ENCODE measurements at places on chromosomes 11 and 22.

DNA sequence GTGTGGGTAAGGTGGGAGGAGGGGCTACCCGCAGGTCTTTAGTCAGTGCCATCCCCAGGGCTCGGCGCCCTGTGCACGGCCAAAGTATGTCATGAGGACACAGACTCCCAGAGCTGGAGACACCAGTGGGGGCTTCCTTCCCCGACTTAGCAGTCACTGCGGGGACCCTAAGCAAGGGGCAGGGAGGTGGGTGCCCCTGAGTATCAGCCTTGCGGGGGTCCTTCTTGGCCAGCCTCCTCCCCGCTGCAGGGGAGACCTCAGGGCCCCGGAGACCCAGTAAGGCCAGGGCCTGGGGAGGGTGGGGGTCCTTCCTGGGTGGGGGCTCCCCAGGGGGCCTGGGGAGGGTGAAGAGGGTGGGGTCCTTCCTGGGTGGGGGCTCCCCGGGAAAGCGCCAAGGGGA, 673.8 kb downstream of the BRD1 start:
- no peak for DNase-seq

DNA sequence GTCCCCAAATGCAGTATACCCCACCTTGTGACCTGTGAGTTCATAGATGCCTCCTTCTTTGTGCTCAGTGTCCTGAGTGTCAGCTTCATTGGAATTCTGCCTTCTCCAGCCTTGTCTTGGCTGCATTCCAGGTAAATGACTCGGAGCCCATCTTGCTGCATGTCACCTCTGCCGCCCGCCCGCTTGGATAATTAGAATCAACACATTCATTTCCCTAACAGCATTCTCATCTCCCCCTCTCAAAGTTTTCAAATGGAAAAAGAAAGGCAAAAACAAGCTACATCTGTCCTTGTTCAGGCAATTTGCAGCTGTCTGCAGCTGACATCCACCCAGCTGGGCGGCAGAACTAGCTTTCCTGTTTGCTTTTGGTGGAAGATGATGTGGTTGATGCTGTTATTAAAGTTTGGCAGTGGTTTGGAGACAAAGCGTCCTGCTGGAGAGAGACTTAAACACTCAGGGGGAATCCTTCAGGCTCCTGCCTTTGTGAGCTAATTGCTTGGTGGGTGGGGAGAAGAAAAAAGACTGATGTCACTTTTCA, 198.8 kb upstream of the SEZ6L start:
- DNase-seq: no peak

DNA sequence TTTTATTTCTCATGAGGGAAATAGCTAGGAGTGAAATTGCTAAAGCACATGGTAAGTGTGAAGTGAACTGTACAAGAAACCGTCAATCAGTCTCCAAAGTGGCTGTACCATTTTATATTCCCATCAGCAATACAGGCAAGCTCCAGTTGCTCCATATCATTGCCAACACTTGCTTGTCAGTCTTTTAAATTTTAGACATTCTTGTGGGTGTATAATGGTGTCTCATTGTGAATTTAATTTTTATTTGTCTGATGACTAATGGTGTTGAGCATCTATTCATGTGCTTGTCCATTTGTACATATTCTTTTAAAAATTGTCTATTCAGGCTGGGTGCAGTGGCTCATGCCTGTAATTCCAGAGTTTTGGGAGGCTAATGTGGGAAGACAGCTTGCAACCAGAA, 34.1 kb upstream of the SMCO4 start:
- no peak for DNase-seq

DNA sequence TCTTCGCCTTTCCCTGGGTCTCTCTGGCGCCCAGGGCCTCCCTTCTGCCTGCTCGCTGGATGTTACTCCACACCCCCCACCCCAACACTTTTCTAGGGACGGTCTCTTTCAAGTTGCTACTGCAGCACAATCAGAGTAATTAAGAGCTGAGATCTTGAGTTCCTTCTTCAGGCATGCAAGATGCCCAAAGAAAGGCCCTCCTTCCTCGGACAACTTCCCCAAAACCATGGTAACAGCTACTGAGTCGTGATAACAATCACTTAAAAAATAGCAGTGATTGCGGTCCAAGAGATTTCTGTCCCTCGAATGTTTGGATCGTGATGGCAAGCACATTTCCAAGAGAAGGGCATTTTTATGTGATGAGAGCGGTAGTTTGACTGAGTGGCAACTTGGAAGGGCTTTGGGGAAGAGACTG, 638 bp upstream of the TENM4 start:
- no peak for DNase-seq

DNA sequence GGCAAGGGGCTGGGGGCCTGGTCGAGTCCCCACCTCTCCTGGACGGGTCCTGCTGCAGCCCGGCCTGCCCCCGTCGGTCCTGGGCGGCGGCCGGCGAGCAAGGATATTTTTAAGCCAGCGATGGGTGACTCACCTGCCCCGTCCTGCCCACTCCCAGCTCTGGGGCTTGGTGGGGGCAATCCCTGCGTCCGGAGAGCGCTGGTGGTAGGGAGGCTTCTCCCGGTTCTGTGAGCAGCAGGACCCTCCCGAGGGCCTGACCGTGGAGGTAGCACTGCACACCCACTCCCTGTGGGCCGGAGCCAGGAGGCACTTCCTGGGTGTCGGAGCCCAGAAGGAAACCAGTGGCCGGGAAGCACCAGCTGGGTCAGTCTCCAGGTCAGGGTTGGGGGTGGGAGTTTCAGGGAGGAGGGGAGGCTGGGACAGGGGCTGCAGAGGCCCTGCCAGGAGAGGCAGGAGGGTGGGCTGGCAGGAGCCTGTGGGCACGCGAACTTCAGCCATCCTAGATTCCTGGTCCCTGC, 467 bp downstream of the EPS8L2 start:
- DNase-seq: no peak

GRCh38 chr11:45993531-45994001, 71.1 kb downstream of the LARGE2 start:
- peak; percentile 79 for DNase-seq

DNA sequence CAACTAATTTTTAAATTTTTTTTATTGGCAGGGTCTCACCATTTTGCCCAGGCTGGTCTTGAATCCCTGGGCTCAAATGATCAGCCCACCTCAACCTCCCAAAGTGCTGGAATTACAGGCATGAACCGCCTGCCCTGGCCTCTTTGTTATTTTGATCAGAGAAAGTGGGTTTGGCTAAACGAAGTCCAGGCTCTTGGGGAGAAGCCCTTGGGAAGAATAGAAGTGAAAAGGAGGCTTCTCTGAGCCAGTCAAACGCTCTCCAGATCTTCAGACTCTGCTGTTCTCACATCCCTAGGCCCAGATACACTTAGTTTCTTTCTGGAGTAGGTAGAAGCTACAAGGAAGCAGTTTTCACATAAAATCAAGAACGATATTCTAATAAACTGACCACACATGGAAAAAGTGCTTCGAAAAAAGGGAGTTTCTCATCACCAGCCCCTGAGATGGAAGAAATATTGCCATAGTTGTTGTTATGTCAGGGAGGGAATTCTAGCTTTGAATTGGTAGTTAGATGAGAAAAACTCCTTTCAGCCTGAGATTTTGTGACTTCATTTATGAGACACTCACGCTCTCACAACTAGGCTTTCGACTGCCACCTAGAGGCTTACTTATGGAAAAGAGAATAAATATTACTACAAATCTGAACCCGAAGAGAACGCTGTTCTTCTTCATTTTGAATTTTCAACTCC, 41.7 kb upstream of the AQP11 start:
- peak; percentile 51 for DNase-seq

GRCh38 chr11:72238040-72238450, 5.9 kb downstream of the PHOX2A start:
- peak; percentile 55 for DNase-seq

- DNase-seq: no peak
These were observed 4.0 kb downstream of the OOSP4A start for GRCh38 chr11:59967677-59968394.

- no peak for DNase-seq
These were observed 132.4 kb downstream of the RBFOX2 start for GRCh38 chr22:35896111-35896705.

GRCh38 chr22:48332438-48333322, 1495.0 kb downstream of the BRD1 start:
- DNase-seq: no peak

GRCh38 chr11:24637520-24637919, 140.7 kb downstream of the LUZP2 start:
- no peak for DNase-seq

GRCh38 chr11:86980086-86980796, 25.0 kb upstream of the FZD4 start:
- DNase-seq: no peak

DNA sequence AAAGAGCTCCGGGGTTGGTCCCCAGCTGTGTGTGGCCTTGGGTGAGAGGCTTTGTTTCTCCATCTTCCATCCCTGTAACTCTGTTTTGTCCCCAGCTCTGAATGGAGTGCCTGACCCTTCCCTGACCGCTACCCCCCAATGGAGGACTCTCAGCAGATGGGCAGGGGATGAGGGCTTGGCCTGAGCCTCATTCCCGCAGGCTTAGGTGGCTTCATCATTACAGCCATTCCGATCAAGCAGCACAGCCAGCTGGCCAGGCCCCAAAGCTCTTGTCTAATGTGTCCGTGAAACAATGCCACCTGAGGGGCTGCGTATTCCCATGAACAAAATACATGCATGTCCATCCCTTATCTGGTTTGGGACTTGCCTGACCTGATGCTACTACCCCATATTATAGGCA, 3.9 kb upstream of the CDC42EP2 start:
- no peak for DNase-seq

GRCh38 chr11:72189455-72190250, 2.3 kb upstream of the FOLR1 start:
- no peak for DNase-seq

- DNase-seq: no peak
These were observed 273.4 kb downstream of the TTC28 start for GRCh38 chr22:28406246-28406645.

GRCh38 chr11:79973721-79974617, 533.1 kb upstream of the TENM4 start:
- no peak for DNase-seq

DNA sequence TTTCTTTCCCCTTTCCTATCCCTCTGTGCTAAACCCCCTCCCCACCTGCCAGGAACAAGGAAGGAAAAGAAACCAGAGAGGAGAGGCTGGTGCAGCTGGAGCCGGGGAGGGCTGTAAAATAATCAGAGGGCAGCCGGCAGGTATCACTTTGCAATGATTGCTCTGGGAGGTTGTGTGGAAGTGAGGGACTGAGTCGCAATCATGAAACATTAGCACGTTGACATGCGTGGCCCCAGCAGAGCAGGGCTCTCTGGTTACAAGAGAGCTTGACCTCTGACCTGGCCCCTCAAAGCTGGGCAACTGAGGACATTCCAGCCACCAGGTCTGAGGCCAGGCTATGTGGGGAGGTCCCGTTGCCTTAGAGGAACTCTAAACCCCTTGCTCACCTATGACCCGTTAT, 170.8 kb upstream of the BDNF start:
- no peak for DNase-seq

DNA sequence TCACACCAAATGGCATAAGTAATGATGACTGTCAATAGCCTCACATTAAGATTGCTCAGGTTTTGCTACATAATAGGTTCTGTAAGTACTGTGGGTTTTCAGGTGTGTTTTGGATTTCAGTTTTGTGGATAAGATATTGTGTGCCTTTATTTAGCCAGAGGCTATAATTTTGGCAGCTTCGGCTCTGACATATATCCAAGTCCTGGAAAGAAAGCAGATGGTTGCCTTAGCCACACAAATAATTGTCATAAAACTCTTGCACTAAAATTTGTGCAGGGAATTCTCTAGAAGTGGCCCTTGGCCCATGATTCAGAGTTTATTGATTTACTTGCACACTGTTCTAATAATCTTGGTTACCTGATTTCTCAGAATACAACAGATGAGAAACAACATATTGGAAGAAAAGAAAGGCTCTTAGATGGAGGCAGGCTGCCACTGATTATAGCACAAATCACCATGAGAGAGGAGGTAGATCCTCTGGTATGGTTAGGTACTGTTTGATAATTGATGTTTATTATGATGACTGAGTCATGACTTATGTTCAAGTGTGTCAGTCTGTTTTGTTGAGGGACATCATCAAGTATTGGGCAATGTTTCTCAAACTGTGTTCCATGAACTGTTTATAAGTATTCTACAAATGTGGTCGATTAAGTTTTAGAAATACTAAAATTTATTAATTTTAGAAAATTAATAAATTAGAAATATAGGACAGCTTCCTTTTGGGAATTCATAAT, 9.6 kb downstream of the REXO2 start:
- DNase-seq: peak; percentile 51

DNA sequence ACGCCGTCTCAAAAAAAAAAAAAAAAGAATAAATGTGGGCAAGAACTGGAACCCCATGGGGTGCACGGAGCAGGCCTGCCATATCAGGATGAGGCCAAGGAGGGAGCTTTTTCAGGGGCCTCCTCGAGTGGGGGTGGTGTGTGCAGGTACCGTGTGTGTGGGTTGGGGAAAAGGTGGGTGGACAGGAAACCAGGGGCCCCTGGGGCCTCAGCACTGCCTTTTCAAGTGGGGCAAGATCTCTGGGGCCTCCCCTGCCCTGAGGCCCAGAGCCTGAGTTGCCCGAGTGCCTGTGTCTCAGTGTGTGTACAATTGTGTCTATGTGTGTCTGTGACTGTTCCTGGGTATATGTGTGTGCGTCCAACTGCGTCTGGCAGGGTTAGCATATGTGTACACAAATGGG, 23.8 kb downstream of the TEF start:
- DNase-seq: no peak

DNA sequence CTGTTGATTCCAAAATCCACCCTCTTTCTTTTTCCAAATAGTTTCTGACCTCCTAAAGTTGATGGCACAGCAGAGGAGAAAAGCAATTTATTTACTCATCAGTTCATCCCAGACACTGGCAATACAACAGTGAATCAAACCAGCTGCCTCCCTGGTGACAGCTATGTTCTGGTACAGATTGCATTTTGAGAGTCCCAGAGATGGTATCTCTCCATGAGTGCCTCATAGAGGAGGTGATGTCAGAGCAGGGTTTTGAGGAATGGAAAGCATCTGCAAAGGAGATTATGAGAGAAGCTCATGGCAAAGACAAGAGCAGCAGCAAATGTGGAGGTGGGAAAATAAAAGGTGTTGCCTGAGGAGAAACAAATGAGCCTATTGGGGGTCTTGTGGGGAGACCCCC, 377.2 kb downstream of the MN1 start:
- DNase-seq: no peak

DNA sequence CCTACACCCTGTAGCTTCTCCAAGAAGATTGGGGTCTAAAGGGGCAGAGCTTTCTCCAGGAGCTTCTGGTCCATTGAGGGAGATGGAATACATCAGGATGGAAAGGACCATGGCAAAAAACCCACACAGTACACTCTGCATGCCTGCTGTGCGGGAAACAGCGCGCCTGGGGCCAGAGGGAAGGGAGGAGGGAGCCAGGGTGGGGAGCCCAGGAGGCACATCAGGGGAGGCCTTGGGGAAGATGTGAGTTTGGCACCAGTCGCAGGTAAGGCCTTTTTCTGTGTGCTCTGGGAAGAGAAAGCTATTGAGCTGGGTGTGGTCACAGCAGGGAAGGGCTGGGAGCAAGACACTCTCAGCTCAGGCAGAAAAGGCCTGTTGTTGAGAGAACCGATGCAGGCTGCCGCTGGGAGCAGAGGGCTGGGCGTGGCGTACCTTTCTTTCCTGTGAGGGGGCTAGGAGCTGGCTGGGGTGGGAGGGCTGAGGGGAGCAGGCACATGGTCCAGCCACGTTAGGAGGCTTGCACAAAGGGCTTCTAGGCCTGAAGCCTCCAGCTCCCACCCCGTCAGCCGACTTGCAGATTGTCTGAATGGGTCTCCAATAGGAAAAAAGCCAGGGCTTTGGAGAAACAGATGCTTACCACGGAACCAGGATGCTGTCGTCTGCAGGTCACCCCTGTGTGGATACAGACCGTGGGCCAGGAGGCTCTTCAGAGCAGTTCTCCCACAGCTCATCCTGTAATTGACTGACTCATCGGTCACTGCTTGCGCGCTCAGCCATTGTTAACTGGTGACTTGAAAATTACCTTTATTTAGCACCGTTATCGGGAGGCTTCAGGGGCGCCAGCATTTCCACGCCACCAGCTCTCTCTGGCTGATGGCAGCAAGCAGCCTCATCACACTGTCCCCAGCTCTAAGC, 237.3 kb downstream of the ST3GAL4 start:
- DNase-seq: no peak

All from hematopoietic multipotent progenitor cell treated with erythropoietin and hydrocortisone succinate and interleukin-3 and kit ligand, for 15 days (in vitro differentiated cells).